ENCODE measurements at places on chromosomes 16 and 17.

GRCh38 chr17:82667668-82668000 lies 19.4 kb upstream of the WDR45B start:
- no peak for DNase-seq

DNA sequence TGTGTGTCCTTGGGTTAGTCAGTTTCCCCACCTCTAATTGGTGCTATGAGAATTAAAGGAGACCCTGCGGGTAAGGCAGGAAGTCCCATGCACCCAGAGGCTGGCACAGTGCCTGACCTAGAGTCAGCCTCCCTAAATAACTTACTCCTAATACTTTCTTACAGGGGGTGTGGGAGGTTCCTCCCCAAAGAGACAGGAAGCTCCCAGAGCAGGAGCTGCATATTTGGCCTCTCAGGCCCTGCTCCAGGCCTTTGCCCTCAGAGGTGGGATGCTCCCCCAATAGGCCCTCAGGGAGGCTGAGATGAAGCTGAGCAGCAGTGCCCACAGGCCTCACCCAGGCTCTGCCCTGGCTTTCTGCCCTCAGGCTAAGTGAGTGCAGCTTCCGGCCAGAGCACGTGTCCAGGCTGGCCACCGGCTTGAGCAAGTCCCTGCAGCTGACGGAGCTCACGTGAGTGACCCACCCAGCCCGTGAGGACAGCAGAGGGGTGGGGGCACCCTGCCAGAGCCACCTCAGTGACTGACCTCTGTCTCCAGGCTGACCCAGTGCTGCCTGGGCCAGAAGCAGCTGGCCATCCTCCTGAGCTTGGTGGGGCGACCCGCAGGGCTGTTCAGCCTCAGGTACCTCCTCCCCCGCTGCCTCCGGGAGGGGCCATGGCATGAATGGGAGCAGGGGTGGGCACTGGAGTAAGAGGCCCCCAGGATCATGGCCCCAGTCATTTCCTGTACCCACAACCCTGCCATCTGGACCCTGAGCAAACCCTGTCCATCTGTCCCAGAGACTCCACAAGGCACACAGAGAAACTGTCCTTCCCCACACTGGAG lies 31.1 kb upstream of the CPNE2 start:
- DNase-seq: no peak

- no peak for DNase-seq
Observed at GRCh38 chr17:3771140-3771539, 29.8 kb downstream of the ITGAE start.

DNA sequence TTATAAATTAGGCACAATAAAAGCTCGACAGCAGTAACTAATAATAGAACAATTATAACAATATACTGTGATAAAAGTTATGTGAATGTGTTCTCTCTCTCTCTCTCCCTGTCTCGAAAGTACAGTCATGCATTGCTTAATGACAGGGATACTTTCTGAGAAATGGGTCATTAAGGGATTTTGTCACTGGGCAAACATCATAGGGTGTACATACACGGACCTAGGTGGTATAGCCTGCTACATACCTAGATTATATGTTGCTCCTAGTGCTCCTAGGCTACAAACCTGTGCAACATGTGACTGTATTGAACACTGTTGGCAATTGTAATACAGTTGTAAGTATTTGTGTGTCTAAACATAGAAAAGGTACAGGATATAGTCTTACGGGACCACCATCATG lies 6.9 kb downstream of the ZNRF1 start:
- no peak for DNase-seq

- DNase-seq: no peak
Observed at GRCh38 chr16:74605746-74606520, 981 bp downstream of the GLG1 start.

- no peak for DNase-seq
Observed at GRCh38 chr17:43732958-43733357, 25.6 kb downstream of the SOST start.

DNA sequence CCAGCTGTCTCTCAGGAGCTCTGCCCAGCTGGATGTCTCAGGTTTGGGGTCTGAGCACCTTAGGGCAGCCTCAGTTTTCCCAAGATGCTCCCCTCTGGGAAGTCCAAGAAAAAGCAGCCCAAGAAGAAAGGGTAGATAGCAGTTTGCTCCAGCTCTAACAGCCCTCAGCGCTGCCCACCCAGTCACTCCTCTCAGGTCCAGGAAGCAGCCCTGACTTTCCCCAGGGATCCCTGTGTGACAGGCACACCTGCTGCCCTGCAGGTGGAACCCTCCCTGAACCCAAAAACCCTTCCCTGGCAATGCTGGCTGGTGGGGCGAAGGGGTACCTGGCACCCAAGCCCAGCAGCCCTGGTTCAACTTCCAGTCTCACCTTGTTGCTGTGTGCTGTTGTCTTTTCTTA lies 48.1 kb downstream of the BEAN1 start:
- no peak for DNase-seq

GRCh38 chr17:58242171-58242784 lies 3.9 kb downstream of the LPO start:
- DNase-seq: no peak

DNA sequence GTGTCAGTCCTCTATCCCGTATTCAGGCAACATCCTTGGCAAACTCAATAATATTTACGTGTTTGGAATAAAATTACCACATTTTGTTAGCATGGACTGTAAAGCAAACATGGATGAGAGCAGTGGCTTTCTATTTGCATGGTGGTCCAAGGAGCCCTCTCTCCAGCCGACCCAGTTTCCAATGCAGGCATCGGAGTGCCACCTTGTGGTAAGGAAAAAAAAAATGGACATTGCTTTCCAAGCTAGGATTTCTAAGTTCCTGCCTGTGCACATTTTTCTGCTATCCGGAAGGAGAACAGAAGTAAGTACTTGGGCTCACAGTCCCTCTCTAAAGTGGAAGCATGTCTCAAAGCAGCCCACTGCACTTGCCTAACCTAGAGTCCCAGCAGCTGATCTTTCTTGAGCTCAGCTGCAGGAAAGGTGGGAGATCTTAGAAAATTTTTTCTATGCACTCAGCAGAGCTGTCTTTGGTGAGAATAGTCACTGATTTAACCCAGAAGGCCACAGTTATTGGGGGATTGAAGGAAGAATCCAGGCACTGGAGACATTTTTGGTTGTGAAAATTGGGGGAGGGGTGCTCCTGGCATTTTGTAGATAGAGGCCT lies 46.0 kb upstream of the ERCC4 start:
- no peak for DNase-seq

GRCh38 chr16:734208-734980 lies 6.4 kb downstream of the CIAO3 start:
- DNase-seq: no peak

All from NCI-H2081 treated with DMSO at 0.1 percent for 48 hours (cell line).